ENCODE measurements at places on chromosomes 5 and 9.

GRCh38 chr5:77430726-77431125, 61.4 kb downstream of the WDR41 start:
- no peak for DNase-seq

- no peak for DNase-seq
Measured at GRCh38 chr5:36558641-36559040, 47.8 kb upstream of the SLC1A3 start.

- DNase-seq: no peak
Measured at GRCh38 chr9:37965116-37965515, 61.2 kb upstream of the SLC25A51 start.

GRCh38 chr5:18652404-18653215, 1018.4 kb downstream of the TAF11L14 start:
- no peak for DNase-seq

Data from iPS-NIHi11 (cell line).